ENCODE measurements at places on chromosomes 16 and 17.

DNA sequence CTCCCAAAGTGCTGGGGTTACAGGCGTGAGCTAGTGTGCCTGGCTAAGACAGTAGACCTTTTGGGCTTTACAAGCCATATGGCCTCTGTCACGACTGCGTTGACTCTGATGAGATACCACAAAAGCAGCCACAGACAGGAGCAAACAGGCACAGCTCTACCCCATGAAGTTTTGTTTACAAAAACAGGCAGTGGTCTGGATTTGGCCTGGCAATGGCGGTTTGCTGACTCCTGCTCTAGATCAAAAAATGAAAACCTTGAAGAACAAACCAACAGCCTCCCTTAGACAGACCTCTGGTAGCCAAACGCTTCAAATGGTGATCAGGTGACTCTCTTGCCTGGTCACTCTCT is 20.7 kb downstream of the SLC43A2 start:
- no peak for DNase-seq

- no peak for DNase-seq
Measured at GRCh38 chr16:85313526-85314301, 201.4 kb upstream of the CIBAR2 start.

DNA sequence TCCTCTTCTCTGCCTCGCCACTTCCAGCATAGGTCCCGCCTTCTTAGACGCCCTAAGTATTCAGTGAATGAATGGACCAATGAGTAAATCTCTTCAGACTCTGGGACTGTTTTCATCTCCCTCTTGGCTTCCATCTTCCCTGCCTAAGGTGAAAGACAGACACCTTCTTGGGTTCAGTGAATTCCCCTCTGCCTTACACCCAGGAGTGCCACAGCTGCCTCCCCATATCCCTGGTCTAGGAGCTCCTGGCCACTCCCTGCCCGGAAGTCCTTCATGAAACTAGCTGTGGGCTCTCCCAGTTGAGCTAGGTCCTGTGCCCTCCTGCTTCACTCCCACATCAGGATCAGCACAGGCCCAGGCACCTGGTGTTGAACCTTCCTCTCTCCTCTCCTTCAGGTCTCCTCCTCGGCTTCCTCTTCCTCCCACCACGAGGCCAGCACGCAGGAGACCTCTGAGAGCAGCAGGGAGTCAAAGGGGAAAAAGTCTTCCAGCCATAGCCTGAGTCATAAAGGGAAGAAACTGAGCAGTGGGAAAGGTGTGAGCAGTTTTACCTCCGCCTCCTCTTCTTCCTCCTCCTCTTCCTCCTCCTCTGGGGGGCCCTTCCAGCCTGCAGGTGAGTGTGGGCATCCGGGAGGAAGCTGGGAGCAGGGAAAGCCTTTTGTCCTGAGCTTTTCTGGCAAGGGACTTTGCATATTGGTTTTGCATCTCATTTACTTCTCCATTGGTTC is 10.3 kb downstream of the MLLT6 start:
- DNase-seq = no peak

DNA sequence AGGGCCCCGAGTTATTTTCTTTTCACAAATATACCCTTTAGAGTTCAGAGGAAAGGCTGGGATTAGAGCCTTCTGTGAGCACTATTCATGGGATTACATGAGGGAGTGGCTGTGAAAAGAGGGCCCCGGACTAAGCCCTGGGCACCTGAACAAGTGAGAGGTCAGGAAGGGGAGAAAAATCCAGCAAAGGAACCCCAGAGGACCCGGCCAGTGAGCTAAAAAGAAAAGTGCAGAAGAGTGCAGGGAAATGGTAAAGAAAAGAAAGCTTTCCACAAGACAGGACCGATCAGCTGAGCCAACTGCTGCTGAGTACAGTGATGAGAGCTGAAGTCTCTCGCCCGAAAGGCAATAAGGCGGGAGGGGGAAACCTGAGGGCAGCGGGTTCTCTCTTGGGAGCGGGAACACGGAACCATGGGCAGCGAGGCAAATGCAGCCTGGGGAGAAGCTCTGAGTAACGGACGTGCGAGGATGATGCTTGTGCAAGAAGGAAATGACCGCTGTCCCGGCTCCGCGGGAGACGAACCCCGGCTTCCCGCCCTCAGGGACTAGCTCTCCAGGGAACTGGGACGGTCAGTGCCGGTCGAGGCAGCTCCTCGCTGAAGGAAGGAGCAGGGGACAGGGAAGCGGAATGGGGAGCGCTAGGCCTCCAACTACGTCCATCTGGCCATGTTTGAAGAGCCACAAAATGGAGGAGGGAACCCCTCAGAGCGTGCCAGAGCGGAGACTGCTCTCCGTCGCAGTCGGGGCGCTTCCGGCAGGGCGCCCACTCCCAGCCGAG is 665 bp upstream of the ALDH3A2 start:
- DNase-seq = peak; percentile 79

- DNase-seq = no peak
Measured at GRCh38 chr17:73135766-73136165, 29.0 kb upstream of the SSTR2 start.

DNA sequence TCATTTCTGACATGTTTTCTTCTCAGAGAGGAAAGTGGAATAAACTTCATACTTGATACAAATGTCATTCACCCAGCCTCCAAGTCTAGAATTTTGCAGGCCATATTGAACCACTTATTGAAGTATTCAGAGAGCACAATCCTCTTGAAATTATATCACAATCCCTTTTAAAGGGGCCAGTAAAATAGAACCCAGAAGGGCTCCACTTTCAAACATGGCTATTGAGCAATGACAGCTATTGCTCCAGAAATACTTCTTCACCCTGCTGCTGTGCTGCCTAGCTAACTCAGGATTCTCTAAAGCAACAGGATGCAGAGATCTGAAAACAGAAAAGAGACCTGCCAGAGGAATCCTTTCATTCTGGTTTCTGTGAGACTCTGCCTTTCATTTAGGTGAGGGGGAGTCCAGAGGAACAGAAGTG is 275.0 kb upstream of the CDH5 start:
- no peak for DNase-seq

- DNase-seq = no peak
Measured at GRCh38 chr16:89410794-89411309, 79.5 kb downstream of the ANKRD11 start.

- DNase-seq = no peak
Measured at GRCh38 chr16:80583466-80583865, 42.7 kb downstream of the DYNLRB2 start.

DNA sequence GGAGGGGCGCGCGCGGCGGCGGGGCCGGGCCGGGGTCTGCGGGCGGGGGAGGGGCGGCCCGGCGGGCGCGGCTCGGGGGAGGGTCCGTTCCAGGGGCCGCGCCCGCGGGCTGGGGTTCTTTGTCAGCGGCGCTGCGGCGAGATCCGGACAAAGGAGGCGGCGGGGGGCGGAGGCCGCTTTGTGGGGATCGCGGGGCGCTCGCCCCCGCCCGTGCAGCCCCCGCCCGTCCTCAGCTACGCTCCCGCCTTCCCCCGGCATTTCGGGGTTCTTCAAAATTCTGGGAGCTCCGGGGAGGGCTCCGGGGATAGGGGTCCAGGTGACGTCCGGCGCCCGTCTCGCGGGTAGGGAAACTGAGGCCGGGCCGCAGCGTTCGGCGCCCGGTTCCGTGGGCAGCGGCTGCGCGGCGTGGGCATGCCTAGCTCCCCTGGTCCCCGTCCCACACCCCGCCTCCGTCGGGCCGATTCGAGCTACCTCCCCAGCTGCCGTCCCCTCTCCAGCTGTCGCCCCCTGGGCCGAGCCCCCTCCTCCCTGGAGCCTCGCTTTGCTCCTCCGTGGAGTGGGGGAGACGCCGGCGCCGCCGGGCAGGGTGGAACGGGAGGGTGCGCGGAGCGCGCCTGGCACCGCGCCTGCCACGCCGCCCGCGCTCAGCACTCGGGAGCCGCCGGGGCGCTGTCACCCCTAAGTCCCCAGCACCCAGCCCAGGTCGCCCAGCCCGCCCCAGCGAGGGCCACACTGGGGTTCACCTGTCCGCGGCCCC is 546 bp downstream of the SNN start:
- no peak for DNase-seq

- peak; percentile 80 for DNase-seq
Measured at GRCh38 chr17:79797492-79798298, 818 bp upstream of the CBX8 start.

DNA sequence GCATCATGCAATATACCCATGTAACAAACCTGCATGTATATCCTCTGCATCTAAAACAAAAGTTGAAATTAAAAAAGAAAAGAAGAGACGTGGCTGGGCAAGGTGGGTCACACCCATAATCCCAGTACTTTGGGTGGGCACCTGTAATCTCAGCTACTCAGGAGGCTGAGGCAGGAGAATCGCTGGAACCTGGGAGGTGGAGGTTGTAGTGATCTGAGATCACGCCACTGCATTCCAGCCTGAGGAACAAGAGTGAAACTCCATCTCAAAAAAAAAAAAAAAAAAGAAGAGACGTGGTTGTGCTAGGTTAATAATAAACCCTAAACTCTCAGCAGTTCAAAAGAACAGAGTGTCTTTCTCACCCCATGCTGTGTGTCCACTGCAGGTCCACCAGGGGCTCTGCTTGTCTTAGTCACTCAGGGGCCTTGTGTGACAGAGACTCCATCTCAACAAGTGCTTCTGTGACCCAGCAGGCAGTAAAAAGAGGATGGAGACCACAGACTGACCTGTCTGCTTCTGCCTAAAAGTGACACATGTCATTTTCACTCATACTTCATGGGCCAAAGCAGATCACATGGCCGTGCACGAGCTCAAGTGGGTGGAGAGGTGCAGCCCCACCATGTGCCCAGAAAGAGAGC is 22.3 kb upstream of the N4BP1 start:
- DNase-seq = no peak

GRCh38 chr17:66270106-66270505 is 32.3 kb upstream of the PRKCA start:
- no peak for DNase-seq

GRCh38 chr17:27613433-27613832 is 17.6 kb upstream of the LGALS9 start:
- DNase-seq = no peak

GRCh38 chr17:32281011-32281451 is 15.4 kb downstream of the RHBDL3 start:
- peak; percentile 94 for DNase-seq

DNA sequence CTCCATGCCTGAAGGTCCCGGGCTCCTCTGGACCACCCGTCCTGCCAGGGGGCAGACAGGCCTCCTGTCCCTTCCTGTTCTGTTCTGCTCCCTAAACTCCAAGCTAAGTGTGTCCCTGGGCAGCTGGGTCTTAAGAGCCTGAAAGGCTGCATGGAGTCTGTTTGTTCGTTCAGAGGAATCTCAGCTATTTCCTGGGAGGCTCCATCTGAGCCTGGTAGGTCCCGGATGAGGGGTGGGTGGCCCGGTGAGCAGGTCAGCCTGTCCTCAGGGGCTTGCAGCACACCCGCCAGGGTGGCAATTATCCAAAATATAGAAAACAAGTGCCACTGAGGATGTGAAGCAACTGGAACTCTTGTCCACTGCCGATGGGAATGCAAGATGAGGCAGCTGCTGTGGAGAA is 12.6 kb downstream of the ACTG1 start:
- DNase-seq = no peak

- no peak for DNase-seq
Measured at GRCh38 chr16:1633310-1633709, 21.1 kb downstream of the CRAMP1 start.

DNA sequence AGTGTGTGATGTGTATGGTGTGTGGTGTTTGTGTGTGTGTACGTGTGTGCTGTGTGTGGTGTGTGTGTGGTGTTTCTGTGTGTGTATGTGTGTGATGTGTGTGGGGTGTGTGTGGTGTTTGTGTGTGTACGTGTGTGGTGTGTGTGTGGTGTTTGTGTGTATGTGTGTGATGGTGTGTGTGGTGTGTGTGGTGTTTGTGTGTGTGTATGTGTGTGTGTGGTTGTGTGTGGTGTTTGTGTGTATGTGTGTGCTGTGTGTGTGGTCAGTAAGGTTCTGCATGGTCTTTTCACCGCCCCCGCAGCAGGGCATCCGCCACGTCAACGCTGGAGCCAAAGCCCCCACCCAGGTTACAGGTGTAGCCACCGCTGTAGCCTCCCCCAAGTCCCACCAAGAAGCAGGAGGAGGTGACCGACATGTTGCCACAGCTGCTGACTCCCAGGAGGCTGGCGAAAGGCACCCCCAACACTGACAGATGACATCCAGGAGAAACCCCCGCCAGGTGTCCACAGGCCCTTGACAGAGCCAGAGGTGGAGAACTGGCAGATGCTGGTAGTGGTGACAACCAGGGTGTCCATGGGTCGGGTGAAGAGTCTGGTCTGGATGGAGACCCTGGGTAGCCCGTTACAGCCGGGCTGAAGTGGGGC is 9.3 kb upstream of the KRT17 start:
- DNase-seq = no peak

- DNase-seq = no peak
Measured at GRCh38 chr16:5900046-5900445, 802.5 kb upstream of the EEF2KMT start.

GRCh38 chr17:39699818-39700147 is at the start of gene ERBB2:
Gene ERBB2, plus strand, starts transcription at chr17:39700064. Its CDS starts 175 bp downstream, at chr17:39700239.
- DNase-seq = no peak

DNA sequence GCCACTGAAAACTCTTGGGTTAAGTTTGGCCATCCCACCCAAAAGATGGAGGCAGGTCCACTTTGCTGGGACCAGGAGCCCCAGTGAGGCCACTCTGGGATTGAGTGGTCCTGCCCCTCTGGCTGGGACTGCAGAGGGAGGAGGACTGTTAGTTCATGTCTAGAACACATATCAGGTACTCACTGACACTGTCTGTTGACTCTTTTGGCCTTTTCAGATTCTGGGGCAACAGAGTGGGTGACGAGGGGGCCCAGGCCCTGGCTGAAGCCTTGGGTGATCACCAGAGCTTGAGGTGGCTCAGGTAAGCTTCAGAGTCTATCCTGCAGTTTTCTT is 19.5 kb upstream of the CYLD start:
- DNase-seq = no peak

GRCh38 chr16:17555176-17555575 is 84.4 kb upstream of the XYLT1 start:
- no peak for DNase-seq

DNA sequence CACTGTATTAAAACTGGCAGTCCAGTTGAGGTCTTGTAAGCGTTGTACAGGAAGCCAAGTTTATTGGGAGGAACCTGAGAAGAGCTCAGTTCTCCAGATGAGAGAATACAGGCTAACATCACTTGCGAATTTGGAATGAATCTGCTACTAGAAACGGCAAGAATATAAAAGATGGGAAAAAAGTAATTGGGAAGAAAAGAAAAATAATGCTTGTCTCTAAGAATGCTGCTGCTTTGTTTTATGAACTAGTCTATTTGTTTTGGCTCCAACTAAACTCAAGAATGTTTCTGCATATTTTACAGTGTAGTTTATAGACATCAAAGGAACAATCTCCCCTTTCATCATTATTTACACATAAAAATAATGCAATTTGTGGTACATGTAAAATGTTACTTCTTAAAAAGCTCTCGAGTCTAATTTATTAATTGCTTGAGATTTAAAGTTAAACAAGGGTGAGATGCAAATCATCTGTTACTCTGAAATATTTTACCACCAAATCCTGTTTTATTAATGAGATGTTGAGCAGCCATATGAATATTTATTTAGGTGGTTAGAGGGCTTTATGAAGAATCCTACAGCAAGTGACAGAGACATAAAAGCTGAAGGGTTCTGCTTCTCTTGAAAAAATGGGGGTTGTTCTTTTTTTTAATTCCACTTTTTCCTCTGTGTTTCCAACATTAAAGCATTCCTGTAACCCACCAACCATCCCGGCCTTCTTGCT is 162.1 kb upstream of the AXIN2 start:
- no peak for DNase-seq
